ENCODE measurements at places on chromosomes 2 and 18.

GRCh38 chr18:42583283-42583731 lies 532.2 kb downstream of the RIT2 start:
- peak; percentile 16 for DNase-seq

GRCh38 chr2:69067026-69067630 lies 54.1 kb downstream of the ANTXR1 start:
- DNase-seq = no peak

DNA sequence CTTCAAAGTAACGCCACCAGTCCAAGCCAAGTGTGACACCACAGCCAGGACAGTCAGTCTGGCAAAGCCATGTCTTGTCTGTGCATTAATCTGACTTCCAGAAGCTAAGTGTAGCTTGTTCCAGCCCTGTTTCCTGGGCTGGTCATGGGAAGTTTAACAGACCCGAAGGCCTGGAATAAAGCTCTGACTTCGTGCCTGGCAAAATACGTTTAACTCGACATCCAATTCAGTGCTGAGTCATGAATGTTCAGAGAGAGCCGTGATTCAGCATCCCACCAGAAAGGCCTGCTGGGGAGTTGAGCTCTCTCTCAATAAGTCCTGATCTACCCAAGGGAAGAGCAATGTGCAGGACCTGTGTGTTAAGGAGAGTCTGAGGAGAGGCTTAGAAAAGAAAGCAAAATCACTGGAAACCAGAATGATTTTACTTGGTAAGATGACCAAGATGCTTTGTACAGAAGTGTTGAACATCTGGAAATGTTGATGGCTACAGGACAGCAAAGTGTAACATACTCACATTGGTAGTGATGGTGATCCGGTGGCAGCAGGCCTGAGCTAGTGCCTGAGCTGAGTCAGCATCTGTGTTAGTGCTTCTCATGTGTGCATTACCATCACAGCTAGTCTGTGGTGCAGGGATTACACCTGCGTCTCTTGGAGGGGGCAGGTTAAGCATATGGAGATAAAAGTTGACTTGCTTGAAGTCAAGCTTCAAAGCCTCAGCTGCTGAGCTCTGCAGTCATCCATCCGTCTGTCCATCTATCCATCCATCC lies 743.7 kb upstream of the HS6ST1 start:
- DNase-seq = no peak

- DNase-seq = no peak
These were observed 159.2 kb downstream of the BCL2 start for GRCh38 chr18:63160172-63160995.

DNA sequence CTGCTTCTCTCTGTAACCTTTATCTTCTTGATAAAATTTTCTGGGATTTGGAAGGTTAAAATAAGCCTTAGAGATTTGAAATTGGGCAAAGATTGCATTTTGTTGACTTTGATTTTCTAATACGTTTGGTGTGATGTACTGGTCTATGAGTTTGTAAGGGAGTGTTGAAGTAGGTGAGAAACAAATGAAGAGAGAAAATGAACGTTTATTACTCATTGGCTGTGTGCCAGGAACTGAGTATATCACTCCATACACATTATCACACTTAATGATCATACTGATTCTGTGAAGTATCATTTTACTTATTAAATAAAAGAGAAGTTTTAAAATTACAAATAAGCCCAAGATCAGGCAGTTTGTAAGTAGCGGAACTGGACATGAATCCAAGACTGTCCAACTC lies 795.1 kb upstream of the ZEB2 start:
- no peak for DNase-seq

- no peak for DNase-seq
These were observed 47.8 kb upstream of the REG3G start for GRCh38 chr2:78977661-78978145.

- DNase-seq = no peak
These were observed 4.5 kb upstream of the GPR55 start for GRCh38 chr2:230929381-230930148.

DNA sequence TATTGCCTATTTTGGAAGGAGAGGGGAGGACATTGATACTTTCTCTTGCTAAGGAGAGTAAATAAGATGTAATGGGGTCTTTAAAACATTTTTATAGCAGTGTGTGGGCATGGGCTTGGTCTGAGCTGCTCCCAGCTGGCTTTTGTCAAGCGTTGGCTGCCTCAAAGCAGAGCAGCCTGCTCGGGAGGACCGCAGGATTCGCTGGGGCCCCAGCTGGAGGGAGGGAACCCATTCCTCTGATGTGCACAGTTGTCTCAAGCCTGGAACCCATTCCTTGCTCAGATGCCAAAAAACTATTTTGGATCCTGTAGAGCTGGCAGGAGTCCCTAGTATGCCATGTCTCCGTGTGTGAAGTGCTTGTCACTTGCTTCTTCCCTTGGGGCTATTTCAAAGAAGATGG lies 59.4 kb upstream of the RMDN2 start:
- no peak for DNase-seq

DNA sequence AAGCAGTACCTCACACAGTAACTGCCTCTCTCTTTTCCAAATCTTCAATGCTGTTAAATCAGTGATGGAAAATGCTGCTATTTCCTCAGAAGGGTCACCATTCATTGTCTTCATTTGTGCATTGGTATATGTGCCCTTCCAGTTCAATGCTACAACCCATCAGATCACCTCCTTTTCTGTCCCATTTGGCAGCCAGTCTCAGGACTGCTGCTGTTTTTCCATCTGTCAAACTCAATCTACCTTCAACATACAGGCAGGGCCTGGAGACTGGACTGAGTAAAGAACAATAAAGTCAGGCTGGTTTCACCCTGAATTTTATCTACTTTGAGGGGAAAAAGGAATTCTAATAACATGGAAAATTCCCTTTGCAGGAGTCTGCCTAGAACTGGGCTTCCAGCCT lies 17.9 kb downstream of the ZNF385B start:
- no peak for DNase-seq

- no peak for DNase-seq
These were observed 33.1 kb upstream of the MYO1B start for GRCh38 chr2:191212119-191212518.

GRCh38 chr2:216916956-216917650 lies 57.2 kb upstream of the TNP1 start:
- no peak for DNase-seq

DNA sequence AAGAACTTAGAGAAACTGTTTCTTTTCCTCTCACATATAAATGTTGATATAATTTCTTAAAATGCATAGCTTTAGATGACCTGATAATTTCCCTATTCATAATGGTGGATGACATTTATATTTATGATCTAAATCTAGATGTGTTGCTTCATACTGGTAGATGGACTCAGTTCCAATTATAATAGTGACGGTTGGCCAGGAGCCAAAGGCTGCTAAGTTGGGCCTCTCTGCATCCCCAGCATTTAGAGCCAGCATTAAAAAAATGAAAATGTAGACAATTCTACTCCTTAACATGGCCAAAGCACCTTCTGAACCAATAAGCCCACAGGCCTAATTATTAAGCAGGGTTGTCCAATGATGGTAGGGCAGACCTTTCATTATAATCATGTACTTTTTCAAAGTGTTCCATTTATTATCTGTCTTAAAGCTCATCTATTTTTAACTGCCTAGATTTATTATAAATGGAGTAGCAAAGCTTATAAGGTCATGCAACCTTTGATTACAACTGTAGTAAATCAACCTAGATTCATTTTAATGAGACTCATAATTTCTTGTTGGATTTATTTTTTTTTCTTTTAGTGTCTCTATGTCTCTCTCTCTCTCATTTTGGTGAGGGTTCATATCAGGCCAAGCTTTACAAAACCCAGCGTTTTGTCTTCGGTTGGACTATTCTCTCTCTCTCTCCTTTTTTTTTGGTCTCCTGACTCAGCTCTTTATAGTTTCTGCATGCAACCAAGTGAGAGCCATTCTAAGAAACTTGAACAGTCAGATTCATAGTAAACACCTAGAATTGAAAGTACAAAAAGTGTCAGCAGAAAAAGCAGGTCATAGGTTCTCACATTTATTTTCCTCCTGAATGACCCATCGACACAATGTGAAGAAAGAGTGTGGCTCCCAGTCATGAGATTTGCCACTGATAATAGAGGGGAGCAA lies 2016.1 kb upstream of the PIK3C3 start:
- no peak for DNase-seq

- no peak for DNase-seq
These were observed 76.0 kb downstream of the TGIF1 start for GRCh38 chr18:3525870-3526420.

DNA sequence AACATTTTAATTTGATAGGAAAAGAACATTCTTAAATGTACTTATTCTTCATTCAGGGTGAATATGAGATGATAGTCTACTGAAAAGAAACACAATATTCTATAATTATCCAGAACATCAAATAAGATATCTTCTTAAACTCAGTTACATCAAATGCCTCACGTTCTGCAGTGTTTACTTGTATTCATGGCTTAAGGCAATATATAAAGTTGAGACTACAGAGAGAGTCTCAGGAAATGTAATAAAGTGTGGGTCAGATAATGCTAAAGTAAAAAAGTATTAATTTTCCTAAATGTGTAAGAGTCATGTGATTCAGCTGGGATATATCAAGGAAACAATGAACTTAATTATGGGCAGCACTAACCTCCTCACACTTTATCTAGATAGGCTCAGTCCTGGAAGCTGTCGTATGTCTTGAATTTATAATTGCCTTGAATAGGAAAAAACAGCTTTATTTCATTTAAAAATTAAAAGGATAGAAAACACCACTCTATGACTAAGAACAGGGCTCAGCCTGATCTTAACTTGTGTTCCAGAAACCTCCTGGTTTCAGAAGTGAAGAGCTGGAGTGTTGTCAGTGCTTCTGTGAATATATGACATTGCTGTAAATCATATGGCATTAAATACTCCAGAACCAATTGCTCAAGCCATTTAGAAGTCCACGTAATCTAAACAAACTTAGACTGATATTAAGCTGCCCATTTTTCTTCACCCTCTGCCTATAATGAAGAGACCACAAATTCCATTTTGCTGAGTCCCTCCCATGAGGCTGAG lies 240.2 kb downstream of the FSIP2 start:
- DNase-seq = no peak

GRCh38 chr2:210860276-210860675 lies 303.9 kb downstream of the CPS1 start:
- DNase-seq = no peak

- DNase-seq = peak; percentile 80
These were observed 37.4 kb downstream of the SH3BP4 start for GRCh38 chr2:234989183-234989701.

GRCh38 chr18:80179857-80180558 lies 67.3 kb downstream of the PARD6G start:
- DNase-seq = no peak

DNA sequence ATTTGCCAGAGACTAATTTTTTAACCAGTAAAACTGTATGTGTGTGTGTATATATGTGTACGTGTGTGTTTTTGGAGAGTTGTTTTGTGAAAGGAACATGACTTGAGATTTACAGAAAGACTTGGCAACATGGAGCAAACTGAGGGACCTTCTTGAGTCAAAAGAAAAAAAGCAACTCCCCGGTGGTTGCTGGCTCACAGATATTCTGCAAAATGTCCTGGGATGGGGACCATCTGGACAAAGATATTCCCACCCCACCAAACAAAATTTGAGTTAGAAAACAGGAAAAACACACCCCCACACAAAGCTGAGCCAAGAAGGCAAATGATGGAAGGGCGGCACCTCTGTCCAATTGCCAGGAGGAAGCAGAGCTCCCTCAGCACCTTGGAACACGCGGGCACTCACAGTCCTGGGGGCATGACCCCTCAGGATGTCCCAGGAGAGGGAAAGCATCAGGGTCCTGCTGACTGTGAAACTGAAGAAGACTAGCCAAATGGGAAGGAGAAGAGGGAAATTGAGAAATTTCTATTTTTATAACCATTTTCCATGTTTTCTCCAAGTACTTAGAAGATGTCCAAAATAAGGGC lies 290.2 kb upstream of the ACVR2A start:
- DNase-seq = no peak

GRCh38 chr2:196242131-196242620 lies 70.8 kb upstream of the STK17B start:
- DNase-seq = no peak

- DNase-seq = no peak
These were observed 485.2 kb downstream of the EIPR1 start for GRCh38 chr2:2892378-2892777.

GRCh38 chr18:37176621-37176934 lies 347.7 kb downstream of the KIAA1328 start:
- DNase-seq = peak; percentile 2

GRCh38 chr2:29663268-29663667 lies 258.1 kb downstream of the ALK start:
- DNase-seq = no peak

DNA sequence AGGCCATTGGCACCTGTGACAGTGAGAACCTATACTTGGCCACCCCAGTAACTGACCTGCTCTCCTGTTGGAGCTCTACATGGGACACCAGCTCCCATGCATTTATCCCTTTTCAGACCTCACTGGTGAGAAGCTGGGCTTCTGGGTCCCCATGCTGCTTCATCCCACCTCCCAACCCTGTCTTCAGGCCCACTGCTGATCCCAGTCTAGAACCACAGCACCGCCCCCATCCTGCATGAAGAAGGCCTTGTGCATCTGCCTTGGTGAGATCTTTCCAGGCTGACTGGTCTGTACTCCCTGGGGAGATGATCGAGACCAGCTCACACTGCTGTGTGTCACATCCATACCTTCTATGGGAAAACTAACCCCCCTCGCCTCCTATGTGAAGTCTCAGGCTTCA lies 22.7 kb downstream of the TTC32 start:
- DNase-seq = no peak

GRCh38 chr2:239816576-239817467 lies 208.3 kb downstream of the NDUFA10 start:
- no peak for DNase-seq

- no peak for DNase-seq
These were observed 1665.2 kb downstream of the SUCLG1 start for GRCh38 chr2:82793711-82794435.

- no peak for DNase-seq
These were observed 75.9 kb downstream of the INHBB start for GRCh38 chr2:120421830-120422175.

GRCh38 chr2:144516981-144517865 lies 2.7 kb downstream of the ZEB2 start:
- DNase-seq = peak; percentile 88

DNA sequence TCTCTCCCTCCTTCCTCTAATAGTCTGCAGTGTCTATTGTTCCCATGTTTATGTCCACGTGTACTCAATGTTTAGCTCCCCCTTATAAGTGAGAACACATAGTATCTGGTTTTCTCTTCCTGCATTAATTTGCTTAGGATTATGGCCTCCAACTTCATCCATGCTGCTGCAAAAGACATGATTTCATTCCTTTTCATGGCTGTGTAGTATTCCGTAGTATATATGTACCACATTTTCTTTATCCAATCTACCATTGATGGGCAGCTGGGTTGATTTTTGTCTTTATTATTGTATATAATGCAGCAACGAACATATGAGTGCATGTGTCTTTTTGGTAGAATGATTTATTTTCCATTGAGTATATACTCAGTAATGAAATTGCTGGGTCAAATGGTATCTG lies 13.8 kb downstream of the GKN2 start:
- DNase-seq = no peak

GRCh38 chr2:144595686-144596072 lies 75.8 kb upstream of the ZEB2 start:
- no peak for DNase-seq

GRCh38 chr18:11885278-11885947 lies 22.7 kb downstream of the MPPE1 start:
- no peak for DNase-seq
